ENCODE measurements at places on chromosomes 1 and 21. TPM values are rescaled to one million over a fixed set of nuclear protein-coding genes. Genes with fewer than 3 reads are reported as not detected.

GRCh38 chr1:233675893-233676292 lies 62.0 kb downstream of the KCNK1 start:
- no peak for DNase-seq

- DNase-seq: no peak
These were observed 13.5 kb downstream of the LZIC start for GRCh38 chr1:9929431-9930385.

GRCh38 chr1:198125995-198126735 lies 30.6 kb upstream of the NEK7 start:
- DNase-seq: no peak

DNA sequence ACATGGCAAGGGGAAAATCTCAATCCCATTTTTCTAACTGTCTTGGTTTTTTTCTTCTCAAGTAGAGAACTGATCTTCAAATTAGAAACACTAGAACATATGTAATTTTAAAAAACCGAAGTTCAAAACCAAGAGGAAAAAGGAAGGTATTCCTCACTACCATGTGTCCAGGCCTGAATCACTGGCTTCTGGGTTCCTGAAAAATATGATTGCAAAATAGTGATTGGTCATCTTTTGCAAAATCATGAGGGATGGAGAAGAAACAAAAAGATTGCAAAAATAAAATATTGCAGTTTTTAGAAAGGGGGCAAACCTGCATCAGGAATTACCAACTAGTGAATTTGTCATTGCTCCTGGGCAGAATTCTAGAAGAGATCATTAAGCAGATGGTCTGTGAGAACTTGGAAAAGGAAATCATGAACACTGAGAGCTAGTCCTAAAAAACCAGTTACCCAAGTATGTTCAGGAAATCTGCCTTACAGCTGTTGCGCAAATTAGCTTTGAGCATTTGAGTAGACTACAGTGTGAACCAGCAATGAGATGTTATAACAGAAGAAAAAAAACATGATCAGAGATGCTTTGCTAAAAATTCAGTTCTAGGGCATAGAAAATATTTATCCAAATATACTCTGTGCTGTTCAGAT lies 49.4 kb downstream of the SPATA46 start:
- DNase-seq: no peak

DNA sequence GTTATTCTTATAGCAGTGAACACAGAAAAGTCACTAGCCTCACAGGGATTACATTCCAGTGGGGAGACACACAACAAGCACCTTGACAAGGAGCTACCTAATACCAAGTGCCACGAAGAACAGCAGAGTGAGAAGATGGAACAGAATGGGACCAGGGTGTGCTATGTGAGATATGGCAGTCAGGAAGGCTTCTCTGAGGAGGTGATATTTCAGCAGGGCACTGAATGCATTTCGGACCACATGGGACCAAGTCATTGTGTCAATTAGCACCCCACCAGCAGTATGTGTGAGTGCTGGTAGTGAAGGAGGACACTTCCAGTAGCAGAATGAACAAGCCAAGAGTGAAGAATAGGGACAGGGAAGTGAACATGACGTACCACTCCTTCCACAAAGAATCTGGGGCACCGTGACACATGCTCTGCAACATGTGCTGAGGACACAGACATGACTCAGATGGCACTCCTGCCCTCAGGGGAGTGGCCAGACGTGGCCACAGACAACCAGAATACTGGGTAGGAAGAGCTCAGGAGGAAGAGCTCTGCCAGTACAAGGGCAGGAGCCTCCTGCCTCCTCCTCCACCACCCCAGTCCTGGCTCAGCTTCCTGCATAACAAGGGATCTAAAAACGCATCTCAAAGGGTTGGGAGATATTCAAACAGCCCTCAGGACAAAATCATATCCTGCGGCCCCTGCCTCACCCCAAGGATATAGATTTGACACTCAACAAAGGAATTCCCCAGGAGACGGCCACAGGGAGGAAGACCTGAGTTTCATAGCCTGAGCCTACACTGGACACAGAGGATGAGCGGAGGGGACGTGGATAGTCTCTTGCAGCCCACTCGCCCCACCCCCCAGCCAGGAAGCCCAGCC lies 102.5 kb downstream of the TRABD2B start:
- DNase-seq: peak; percentile 32

DNA sequence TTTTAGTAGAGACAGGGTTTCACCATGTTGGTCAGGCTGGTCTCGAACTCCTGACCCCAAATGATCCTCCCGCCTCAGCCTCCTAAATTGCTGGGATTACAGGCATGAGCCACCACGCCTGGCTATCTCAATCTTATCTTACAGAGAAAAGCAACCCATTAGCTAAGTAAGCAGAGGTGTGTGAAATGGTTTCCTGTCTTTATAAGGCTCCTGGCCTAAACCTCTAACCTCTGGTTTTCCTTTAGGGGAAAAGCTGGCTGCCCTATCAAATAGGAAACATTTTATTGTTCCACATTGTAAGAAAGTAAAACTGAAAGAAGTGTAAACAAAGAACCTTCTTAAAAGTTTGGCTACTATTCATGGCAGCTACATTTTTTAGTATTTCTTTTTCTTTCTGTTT lies 78.3 kb upstream of the MORC3 start:
- DNase-seq: no peak

GRCh38 chr1:94980582-94981574 lies 54.0 kb upstream of the CNN3 start:
- no peak for DNase-seq

- no peak for DNase-seq
These were observed 13.3 kb downstream of the MFAP2 start for GRCh38 chr1:16967095-16967575.

DNA sequence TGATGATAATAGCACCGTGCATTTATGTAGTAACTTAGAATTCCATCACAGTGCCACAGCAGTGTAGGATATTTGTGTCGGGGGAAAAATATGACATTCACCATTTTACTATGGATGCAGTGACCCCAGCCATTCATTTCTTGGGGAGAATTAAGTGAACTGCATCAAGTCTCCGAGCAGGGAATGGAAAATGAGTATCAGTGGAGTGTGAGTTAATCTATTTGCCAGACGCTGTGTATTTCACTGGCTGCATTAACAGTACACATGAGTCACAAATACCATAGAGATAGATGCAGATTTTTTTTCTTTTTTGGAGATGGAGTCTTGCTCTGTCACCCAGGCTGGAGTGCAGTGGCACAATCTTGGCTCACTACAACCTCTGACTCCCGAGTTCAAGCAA lies 33.8 kb upstream of the SLC45A1 start:
- no peak for DNase-seq

DNA sequence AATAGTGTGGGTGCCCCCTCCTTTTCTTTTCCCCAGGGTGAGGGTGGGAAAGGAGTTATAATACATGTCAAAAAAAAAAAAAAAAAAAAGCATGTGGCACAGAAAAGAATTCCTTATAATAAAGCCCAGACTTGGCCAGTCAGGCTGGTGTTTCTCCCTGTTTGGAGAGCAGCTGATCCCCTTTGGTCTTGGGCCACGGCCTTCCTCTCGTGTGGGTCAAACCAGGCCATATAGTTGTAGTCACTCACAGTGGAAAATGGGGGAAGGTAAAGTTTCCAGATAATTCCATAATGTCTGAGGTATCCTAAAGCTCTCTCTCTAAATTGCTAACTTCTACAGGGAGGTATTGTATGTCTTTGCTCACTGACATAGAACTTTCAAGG lies 22.0 kb downstream of the CLIC6 start:
- DNase-seq: no peak

- DNase-seq: no peak
These were observed 576.9 kb upstream of the PTBP2 start for GRCh38 chr1:96144636-96145035.

- DNase-seq: no peak
These were observed 6.2 kb downstream of the PLA2G5 start for GRCh38 chr1:20076223-20076622.

DNA sequence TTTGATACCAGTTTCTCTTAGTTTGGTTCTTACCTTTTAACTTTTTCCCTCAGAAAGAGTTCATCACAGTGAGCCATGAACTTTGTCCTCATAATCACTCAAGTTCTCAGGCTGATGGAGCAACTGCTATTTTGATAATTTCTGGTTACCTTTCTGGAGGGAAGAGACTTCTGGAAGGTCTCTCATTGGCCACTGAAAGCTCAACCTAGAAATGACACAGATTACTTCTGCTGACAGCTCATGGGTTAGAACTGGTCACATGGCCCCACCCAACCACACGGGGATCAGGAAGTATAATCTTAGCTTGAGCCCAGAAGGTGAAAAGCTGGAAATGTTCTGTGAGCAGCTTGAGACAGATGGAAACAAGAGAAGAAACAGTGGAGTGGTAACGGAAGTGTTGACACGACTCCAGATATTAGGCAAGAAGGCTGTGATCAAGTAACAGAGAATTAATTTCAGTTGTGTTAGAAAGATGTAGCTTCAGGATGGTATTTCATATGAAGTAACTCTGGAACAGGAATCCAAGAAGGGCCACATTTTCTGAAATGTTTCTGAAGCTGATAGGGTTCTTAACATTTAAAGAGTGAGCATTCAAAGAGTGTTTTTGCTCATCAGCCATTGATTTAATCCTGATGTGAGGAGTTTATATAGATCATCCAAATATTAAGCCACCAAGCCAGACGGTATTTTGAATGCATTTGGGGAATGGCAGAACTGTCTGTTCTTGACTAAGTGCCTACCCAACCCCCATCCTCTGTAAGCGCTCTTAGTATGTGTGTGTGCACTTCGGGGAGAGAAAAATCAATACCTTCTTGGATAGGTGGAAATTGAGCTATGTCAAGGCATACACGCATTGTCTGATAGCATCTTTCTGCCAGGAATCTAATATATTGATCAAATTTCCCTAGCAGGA lies 21.9 kb upstream of the XPR1 start:
- DNase-seq: no peak

- no peak for DNase-seq
These were observed 4.5 kb downstream of the TXNIP start for GRCh38 chr1:145991735-145992412.

GRCh38 chr1:175219774-175220173 lies 27.2 kb upstream of the KIAA0040 start:
- no peak for DNase-seq

- DNase-seq: no peak
These were observed 54.0 kb upstream of the COL11A1 start for GRCh38 chr1:103162360-103162759.

DNA sequence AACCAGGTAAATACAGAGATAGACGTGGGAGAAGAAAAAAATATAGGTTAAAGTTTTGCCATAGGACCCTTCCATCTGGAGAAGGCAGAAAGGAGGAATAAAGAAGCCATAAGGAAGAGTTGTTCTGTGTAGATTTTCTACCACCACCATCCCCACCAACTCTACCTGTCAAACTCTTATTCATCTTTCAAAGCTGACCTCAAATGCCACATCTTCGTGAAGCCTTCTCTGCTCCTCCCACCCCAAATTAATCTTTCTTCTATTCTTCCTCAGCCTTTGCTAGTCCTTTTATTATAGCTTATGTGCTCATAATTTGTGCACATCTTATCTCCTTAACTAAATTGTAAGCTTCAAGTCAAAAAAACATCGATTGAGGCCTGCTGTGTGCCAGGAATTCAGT lies 1.3 kb upstream of the NECTIN4 start:
- no peak for DNase-seq

- no peak for DNase-seq
These were observed 5.1 kb upstream of the GJA4 start for GRCh38 chr1:34787461-34788420.

- no peak for DNase-seq
These were observed 24.8 kb upstream of the MCL1 start for GRCh38 chr1:150604226-150604588.

DNA sequence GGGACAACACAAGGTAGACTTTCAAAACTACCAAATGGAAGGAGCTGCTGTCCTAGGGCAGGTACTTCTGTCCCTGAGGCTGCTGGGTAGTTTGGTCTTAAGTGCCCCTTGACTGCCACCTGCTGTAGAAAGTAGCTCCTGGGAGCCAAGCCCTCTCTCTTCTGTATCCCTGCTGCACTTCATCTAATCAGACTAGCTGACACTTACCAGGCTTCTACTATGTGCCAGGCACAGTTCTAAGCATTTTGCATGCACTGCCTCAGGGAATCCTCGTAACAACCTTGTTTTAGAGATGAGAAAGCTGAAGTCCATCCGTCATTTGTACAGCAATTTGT lies 15.9 kb upstream of the SRSF4 start:
- DNase-seq: no peak

GRCh38 chr1:109786531-109787021 lies 22.9 kb upstream of the EPS8L3 start:
- peak; percentile 73 for DNase-seq

DNA sequence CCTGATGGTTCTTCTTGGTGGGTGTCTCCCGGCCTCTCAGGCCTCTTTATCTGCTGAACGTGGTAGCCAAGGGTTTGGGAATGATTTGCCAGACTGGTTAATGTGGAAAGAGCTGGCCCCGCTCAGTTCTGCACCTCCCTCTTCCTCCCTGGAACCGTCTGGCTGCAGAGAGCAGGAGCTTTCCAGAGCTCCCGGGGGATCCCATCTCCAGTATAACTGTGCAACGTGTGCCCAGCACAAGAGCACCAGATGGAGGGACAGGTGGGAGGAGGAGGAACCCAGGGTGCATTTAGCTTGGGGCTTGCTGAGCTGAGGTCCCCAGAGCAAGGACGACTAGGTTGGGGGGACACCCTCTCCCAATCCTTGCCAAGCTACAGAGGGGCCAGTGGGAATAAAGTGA lies 5.0 kb downstream of the TFF1 start:
- no peak for DNase-seq

GRCh38 chr1:2475571-2475970 lies 518 bp upstream of the PLCH2 start:
- DNase-seq: no peak

DNA sequence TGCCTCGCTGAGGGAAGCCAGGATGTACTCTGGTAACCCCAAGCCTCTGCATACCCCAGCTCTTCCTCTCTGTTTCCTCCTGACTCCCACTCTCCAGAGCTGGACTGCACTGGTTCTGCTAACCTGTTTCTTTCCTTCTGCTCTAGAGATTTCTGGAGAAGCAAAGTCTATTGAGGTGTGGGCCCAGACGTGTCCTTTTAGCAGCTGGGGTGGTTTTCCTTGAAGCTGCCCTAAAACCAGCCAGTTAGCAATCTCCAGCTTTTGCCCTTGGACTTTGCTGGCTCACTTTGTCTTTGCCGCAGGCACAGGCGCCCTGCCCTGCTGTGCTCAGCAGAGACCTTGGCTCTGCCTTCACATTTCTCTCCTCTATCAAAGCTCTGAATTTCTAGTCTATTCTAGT lies 171.8 kb upstream of the IVNS1ABP start:
- no peak for DNase-seq

The SPATA21 gene
- total RNA-seq: not detected

The FHL3 gene
- 20.1 TPM for total RNA-seq

The UBE2U gene
- not detected for total RNA-seq

The SPRR5 gene
- total RNA-seq: 82.5 TPM

The DYNLT4 gene
- 2.4 TPM for total RNA-seq

The CLDN17 gene
- 0.19 TPM for total RNA-seq

The CHAF1B gene
- total RNA-seq: 2.3 TPM

The TNFAIP8L2 gene
- total RNA-seq: 4.5 TPM

The FAM163A gene
- not detected for total RNA-seq

The MAP1LC3C gene
- total RNA-seq: 7.4 TPM

The TRAF3IP3 gene
- 1.1 TPM for total RNA-seq

The PRAMEF9 gene
- total RNA-seq: not detected

The OR6K3 gene
- not detected for total RNA-seq

The HAO2 gene
- total RNA-seq: 7.0 TPM

The SH2D1B gene
- not detected for total RNA-seq
